ENCODE measurements at places on chromosomes 1 and 21.

DNA sequence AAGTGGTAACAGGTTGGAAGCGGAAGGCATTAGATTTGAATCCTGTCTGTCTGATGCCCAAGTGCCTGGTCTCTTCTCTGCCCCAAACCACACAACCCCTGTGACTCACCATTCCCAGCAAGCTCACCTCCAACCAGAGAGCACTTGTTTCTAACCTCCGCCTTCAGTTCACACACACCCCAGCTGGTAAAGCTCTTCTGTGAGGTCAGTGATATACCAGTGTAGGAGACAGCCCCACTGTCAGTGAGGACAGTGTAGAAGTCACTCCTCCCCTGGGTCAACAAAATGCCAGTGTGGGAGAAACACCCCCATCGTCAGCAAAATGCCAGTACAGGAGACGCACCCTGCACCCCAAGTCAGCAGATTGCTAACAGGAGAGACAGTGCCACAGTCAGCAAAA is 2.6 kb downstream of the RIMS3 start:
- DNase-seq = no peak

GRCh38 chr1:199875337-199875736 is 152.2 kb upstream of the NR5A2 start:
- DNase-seq = no peak

DNA sequence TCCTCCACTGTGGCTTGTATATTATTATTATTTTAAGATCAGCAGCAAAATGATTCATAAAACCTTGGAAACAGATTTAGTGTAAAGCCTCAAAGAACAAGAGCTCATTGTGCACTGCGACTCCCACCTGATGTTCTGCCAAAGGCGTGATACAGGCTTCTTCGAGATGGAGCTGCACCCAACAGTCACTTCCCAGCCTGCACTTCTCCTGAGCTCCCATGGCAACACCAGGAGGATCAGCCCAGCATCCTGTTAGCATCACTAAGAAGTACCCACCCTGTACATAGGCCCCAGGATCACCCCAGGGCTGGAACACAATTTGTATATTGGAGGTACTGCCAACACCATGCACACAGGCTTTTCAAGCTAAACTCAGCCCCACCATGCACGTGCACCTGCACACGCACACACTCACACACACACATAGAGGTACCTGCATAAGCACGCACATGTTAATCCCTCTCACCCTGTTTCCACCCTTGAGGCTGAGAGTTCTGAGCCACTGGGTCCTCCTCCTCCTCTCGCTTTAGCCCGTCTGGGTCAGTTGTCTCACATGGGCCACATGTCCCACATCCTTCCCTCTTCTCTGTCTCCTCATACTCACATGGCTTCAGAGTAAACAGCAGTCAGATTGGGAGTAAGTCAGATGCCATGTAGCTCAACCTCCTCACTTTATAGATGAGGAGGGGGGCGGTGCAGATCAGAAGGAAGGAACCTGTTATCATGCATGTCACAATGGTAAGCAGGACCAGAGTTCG is 281.9 kb upstream of the POU3F1 start:
- DNase-seq = no peak

- DNase-seq = no peak
These were observed 756.4 kb downstream of the KCNT2 start for GRCh38 chr1:195851804-195852203.

GRCh38 chr1:115624859-115625258 is 16.9 kb upstream of the VANGL1 start:
- DNase-seq = no peak

DNA sequence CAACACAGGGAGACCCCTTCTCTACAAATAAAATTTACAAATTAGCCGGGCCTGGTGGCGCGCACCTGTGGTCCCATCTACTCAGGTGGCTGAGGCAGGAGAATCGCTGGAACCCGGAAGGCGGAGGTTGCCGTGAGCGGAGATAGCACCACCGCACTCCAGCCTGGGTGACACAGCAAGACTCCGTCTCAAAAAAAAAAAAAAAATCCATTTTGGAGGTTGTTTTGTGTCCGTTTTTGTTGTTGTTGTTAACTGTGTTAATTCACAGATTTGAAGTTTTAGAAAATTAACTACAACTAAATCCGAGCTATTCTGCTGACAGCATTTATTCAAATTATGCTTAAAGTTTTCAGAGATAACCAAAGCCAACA is 618 bp downstream of the CLCC1 start:
- DNase-seq = no peak

- DNase-seq = no peak
These were observed 10.0 kb downstream of the FOXJ3 start for GRCh38 chr1:42325014-42325402.

GRCh38 chr1:79711001-79711431 is 704.5 kb upstream of the ADGRL4 start:
- DNase-seq = no peak

- no peak for DNase-seq
These were observed 442.6 kb upstream of the ADGRL2 start for GRCh38 chr1:81358151-81358550.

GRCh38 chr1:220787069-220787619 is 431 bp downstream of the MTARC1 start:
- DNase-seq = peak; percentile 33

- DNase-seq = no peak
These were observed 1.6 kb upstream of the METTL25B start for GRCh38 chr1:156726549-156727226.

- DNase-seq = no peak
These were observed 18.1 kb upstream of the PGD start for GRCh38 chr1:10380594-10381275.

DNA sequence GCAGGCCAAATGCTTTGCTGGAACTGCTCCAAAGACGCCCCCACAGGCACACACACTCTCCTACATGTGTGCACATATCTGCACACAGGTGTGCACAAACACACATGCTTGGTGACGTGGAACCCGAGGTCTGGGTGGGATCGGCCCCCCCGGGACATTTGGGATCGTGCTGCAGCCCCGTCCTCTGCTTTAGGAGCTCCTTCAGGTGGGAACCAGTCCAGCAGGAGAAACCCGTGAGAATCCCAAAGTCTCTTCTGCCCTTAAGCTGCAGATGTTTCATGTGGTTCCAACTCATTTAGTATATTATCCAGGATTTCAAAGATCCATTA is 38.6 kb downstream of the UBE2G2 start:
- no peak for DNase-seq

DNA sequence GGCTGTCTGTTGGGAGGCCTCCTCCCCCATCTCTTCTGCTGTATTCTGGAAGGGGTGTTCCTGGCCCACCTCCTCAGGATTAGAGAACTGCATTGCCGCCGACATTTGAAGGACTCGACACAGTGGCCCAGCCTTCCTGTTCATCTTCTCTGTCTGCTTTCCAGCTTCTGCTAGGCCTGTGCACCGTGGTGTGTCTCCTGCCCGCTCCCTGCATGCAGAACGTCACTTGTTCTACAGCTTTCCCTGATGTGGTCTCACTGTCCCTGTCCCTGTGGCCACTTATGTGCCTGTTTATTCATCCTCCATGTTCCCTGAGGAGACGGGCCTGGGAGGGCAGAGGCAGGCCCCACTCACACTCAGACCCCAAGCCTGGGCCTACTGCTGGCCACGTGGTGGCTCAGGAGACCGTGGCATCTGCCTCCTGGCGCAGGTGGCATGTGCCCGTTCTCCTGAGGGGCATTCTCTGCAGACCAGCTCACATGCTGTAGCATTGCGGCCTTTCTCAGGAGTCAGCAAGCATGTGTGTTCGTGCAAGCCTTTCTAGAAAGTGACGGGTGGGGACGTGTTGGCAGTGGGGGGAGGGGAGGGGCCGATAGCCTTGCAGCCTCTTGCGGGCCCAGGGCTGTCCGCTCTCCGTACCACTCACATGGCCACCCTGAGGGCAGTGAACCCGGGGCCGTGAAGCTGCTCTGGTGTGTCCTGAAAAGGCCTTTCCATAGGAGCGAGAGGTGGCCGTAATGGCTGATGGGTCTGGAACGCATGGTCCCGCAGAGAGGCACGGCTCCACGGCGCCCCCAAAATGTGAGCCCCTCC is 35.9 kb downstream of the POFUT2 start:
- no peak for DNase-seq

DNA sequence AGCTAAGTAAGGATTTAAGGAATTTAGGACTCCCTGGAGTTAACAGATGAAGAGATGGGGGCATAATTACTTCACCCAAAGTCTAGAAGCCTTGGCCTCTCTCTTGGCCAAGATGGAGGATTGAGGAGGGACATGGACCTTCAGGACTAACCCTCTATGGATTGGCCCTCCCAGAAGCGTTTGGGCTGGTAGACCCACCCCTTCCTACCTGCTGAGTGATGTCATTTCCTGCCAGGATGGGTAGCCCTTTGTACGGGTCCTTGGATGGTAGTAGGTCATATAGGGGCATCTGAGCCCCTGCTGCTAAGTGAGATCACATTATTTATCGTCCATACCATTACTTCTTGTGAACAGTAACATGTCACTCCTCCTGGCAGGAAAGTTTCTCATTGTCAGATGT is 17.7 kb downstream of the LURAP1 start:
- DNase-seq = no peak

DNA sequence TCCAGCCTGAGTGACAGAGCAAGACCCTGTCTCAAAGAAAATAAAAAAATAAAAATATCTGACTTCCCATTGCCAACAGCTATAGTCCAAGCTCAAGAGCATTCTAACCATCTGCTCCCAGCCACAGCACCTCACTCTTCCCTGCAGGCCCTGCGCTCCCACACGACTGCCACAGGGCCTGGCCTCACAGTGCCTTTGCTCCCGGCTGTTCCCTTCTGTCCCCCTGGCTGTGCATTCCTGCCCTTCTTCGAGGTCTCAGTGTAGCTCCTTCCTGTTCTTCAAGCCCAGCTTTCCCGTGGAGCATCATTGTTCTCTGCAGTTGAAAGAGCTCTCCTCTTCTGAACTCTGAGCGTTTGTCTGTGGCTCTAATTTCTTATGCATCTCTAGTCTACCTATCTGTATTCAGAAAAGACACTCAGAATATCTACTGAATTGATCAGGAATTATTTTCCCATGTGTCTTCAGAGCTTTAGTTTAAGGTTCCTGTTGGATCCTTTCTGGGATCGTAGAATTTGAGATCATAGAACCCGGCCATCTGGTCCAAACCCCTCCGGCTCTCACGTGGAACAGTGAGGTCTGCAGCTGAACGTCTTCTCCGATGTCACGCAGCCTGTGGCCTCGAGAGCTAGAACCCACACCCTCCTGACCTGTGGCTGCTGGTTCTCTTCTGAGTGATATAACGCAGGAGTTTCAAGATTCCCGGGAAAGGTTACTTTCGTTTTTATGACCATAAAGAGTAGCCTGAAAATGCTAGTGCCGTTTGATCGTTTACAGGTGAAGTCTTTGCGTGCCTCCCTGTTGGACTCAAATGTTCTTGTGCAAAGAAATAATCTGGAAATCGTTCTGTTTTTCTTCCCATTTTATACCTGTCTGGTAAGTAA is 54.4 kb downstream of the DOP1B start:
- DNase-seq = peak; percentile 48

DNA sequence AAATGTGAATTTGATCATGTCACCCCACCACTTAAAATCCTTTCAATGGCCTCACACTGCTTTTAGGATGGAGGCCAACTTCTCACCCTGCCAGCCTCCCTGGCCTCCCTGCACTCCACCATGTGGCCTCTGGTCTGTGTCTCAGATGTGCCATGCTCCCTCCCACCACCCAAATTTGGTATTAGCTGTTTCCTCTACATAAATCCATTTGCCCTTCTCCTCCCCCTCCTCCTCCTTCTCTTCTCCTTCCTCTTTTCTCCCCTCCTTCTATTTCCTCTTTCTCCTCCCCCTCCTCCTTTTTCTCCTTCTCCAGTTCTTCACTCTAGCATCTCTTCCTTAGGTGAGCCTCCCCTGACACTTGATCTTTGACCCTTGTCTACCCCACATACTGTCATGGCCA is 16.7 kb upstream of the GUCA2B start:
- no peak for DNase-seq

- DNase-seq = no peak
These were observed 662 bp downstream of the SCAF4 start for GRCh38 chr21:31731056-31731856.

- DNase-seq = no peak
These were observed 26.3 kb upstream of the DISP1 start for GRCh38 chr1:222788402-222789156.

- no peak for DNase-seq
These were observed 16.3 kb upstream of the PADI2 start for GRCh38 chr1:17135530-17135929.

DNA sequence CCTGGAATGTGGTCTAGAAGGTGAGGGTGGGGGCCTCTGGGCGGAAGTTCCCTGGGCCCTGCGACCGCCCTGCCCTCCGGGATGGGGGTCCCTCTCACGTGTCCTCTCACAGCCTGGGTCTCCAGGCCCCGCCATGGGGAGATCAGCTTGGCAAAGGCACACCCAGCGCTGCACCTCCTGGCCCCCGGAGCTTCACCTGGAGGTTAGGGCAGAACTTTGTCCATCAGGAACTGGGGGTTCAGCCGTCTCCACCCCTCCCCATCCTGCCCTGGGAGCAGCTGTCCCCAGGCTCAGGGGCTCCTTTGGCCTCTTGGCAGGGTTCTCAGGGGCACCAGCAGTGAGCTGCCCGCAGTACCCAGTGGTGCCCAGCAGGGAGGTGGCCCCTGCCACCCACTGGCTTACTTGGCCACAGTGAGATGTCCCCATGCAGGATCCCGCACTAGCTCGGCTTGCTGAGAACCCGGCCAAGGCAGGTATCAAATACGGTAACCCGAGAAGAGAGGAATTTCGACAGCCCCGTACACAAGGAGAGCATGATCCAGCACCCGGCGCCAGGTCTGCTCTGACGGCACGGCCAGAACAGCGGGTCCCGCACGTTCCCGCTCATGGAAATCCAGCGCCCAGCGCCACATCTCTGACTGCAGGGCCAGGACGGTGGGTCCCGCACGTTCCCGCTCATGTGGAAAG is 36.7 kb downstream of the RRP1 start:
- no peak for DNase-seq

DNA sequence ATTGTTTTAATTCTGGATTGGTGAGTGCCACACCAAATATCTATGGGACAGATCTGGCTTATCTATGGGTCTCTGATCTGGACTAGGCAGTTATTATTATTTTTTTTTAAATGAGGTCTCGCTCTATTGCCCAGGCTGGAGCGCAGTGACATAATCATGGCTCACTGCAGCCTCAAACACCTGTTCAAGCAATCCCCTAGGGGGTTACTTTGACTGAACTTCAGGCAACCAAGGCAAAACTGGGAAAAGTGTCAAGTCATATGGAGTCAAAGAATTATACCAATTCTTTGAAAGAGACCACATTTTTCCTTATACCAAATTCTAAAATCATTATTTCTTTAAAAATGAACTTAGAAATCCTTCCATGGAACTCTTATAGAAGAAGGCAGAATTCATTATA is 129.1 kb upstream of the HOOK1 start:
- no peak for DNase-seq

DNA sequence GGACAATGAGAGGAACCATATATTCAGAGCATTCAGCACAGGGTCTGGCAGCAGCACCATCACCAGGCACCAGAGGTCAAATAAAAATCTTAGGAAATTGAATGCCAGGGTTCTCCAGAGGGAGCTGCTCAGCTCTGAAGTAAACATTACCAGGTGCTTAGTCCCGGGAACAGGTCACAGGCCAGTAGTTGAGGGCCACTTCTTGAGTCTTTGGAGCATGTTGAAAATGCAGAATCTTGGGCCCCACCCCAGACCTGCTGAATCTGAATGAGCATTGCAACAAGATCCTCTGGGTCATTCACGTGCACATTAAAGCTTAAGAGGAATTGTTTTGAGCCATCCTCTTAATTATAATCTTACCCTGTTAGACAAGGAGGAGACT is 33.8 kb downstream of the PHC2 start:
- DNase-seq = no peak

- no peak for DNase-seq
These were observed 12.3 kb downstream of the PCSK9 start for GRCh38 chr1:55051621-55052020.

GRCh38 chr1:181433931-181434330 is 49.4 kb upstream of the CACNA1E start:
- no peak for DNase-seq
